ENCODE measurements at places on chromosomes 2 and 18.

DNA sequence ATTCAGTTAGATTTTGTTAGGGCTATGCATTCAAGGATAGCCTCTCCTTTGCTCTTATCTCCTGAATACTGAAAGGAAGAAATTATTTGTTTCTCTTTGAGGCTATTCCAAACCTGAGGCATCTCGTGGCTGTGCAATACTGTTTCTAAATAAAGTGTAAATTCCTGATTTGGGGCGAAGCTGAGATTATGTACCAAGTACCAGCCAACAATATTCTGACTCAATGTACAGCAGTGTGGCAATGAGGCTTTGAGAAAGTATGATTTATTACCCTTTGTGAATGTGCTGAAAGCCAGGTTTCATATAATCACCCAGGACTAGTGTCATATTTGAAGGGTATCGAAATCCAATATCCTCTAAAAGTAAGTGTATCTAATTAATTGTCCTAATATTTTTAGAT lies 113.5 kb downstream of the MEIS1 start:
- no peak for DNase-seq

DNA sequence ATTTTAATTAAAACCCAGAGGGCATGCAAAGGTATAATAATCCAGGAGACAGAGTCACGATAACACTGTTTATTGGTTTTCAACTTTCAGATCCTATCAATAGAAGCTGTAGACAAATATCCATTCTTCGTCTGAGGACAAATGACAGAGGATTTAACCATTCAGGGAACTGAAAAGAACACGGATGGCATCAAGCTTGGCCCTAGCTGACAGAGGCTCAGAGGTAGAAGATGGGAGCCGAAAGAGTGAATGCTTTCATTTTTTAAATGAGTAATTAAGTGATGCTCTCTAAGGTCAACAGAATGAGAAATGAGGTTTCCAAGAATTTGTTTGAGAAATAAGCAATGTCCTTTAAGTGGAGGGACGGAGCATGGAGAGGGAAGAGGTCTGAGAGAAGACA lies 62.1 kb downstream of the BCL2 start:
- DNase-seq, result no peak

DNA sequence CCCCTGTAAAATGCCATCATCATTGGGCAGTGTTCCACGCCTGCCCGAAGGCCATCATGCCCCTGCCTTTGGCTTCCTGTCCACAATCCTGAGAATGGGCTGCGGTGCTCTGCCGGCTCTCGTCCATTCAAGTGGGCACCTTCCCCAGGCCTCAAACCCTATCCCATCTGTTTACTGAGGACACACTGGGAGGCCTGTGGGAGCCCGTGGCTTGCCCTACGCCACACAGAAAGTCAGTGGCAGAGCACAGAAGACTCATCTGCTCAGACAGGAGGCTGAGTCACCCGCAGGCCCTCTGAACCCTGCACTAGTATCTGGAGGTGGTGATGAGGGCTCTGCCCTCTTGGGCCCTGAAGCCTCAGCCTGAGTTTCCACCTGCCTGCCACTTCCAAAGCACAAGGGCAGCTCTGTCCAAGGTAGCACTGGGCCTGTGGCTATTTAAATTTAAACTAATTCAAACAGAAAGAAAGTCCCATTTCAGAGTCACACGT lies 19.1 kb upstream of the ANKRD53 start:
- no peak for DNase-seq

DNA sequence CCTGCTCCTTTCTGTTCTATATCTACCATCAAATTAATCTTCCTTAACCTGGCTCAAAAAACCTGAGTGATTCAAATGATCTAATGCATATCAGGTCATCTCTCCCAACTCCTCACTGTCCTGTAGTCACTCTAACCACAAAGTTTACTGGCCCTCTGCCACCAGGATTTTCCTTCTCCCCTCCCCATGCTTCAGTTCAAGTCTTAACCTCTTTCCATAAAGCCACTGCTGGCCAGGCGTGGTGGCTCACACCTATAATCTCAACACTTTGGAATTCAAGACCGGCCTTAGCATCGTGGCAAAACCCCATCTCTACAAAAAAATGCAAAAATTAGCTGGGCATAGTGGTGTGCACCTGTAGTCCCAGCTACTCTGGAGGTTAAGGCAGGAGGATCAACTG lies 7.5 kb upstream of the SP3 start:
- no peak for DNase-seq

- DNase-seq, result no peak
These were observed 40.3 kb downstream of the MEX3C start for GRCh38 chr18:51157215-51157614.

DNA sequence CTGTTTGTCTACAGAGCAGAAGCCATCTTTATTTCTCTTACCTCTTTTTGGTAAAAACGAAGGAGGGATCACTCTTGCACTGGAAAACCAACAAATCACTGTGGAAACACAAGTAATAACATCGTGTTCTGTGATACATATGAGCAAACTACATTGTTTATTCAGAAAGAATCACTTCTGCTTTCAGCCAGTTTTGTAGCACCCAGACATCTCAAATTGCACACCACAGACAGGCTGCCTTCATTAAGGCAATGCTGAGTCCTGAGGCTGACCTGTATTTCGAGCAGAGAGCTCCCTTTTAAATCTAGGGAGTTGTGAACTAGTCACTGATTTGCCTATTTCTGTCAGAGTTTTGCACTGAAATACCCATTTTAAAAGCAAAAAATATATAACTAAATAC lies 1003.2 kb upstream of the FAM98A start:
- DNase-seq, result no peak

- no peak for DNase-seq
These were observed 32.8 kb downstream of the MEIS1 start for GRCh38 chr2:66467718-66468117.

GRCh38 chr2:119230219-119231185 lies 6.9 kb downstream of the STEAP3 start:
- no peak for DNase-seq

DNA sequence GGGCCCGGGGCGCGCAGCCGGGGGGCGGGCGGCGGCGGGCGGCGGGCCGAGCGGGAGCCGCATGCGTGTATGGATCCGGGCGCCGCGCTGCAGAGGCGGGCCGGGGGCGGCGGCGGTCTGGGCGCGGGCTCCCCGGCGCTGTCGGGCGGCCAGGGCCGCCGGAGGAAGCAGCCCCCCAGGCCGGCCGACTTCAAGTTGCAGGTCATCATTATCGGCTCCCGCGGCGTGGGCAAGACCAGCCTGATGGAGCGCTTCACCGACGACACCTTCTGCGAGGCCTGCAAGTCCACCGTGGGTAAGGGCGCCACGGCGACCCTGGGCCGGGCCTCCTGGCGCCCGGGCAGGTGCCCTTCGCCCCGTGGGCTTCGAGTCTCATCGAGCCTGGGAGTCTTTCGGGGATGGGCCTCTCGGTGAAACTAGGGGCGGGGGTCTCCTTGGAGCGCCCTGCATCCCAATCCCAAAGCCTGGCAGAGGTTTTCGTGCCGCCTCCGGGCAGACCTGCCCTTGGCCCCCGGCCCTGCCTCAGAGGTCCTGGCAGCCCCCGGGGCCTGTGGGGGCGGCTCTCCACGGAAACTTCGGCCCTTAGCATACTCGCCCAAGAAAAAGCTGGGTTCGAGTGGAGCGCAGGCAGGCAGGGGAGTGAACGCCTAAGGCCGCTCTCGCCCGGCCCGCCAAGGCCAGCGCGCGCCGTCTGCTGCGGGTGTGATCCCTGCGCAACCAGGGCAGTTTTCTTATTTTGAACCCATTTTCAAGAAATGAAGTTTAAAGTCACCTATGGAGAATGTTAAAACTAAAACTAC lies 622 bp downstream of the RAB12 start:
- no peak for DNase-seq

DNA sequence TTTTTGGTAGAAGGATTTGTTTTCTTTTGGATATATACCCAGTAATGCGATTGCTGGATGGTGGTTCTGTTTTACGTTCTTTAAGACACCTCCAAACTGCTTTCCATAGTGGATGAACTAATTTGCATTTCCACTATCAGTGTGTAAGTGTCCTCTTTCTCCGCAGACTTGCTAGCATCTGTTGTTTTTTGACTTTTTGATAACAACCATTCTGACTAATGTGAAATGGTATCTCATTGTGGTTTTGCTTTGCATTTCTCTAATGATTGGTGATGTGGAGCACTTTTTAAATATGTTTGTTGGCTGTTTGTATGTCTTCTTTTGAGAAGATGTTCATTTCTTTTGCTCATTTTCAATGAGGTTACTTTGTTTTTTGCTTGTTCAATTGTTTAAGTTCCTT lies 260.9 kb upstream of the CWC22 start:
- DNase-seq, result no peak

DNA sequence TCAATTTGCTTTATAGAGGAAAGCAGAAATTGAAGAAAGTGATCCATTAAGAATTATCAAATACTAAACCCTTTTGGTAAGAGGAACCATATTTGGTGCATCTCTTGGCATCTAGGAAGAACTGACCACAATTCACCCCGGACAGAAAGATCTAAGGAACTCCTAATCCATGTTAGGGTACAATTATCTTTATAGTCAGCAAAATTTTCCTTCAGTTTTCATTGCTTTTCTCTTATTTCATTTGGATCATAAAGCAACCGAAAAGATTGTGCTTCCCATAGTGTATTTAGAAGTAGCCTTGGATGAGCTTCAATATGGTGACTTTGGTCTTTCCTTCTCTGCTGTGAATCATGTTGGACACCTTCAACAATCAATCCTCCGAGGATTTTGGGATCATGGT lies 50.1 kb upstream of the IGFBP5 start:
- DNase-seq, result no peak

GRCh38 chr2:81324046-81324445 lies 1019.5 kb upstream of the LRRTM1 start:
- no peak for DNase-seq

GRCh38 chr18:46378864-46379207 lies 274.7 kb downstream of the HAUS1 start:
- DNase-seq, result no peak

DNA sequence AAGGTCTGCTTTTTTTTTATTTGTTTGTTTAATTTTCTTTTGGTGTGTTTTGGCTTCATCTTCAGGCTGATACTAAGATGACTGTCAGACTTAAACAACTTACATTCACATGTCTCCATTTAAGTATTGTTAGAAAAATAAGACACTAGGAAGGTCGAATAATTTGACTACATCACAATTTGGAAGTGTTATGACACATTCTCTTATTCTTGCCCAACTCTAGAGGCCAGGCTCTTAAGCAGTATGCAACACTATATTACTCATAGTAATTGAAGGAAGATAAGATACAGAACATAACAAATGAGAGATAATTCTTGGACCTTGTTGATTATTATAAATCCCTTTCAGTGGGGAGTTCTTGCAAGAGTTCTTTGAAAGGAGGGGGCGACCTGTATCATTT lies 295.3 kb upstream of the COL3A1 start:
- no peak for DNase-seq

- DNase-seq, result peak; percentile 34
These were observed 164.4 kb downstream of the UPP2 start for GRCh38 chr2:158266111-158266510.

DNA sequence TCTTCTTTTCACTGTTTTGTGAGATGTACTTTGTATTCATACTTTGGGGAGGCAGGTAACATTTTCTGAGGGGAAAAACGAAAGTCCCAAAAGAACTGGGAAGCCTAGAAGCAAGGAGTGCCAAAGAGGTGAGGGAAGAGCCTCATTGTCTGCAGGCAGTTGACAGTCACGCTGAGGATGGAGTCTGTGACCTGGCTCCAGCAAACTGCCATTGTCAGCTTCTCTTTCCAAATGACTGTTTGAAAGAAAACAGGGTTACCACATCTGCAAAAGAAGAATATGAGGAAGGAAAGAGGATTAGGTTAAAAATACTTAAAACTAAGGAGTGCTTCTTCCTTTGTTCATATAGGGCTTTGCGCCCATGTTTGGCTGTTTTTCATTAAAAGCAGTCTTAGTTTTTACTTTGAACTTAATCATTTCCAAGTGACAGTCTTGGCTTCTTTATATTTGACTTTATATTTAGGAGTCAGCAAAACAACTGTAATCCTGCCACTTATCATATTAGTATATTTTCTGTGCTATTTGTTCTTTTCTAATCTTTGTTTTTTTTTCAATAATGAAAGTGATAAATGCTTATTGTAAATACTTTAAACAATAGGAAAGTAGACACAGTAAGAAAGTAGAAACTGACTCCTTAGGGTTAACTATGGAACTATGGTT lies 35.0 kb downstream of the CERS6 start:
- no peak for DNase-seq

- no peak for DNase-seq
These were observed 6.8 kb upstream of the GAL3ST2 start for GRCh38 chr2:241769819-241770184.

DNA sequence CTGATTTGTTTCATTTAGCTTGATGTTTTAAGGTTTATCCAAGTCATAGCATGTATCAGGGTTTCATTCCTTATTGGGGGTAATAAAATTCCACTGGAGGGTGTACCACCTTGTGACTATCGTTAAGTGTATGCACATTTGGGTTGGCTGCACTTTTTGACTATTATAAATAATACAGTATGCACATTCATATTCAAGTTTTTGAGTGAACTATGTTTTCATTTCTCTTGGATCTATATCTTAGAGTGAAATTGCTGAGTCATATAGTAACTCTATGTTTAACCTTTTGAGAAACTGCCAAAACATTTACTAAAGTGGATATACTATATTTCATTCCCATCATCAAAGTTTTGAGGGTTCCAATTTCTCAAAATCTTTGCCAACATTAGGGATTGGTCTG lies 952.7 kb downstream of the TDRD15 start:
- no peak for DNase-seq

- DNase-seq, result no peak
These were observed 349.8 kb downstream of the LPIN1 start for GRCh38 chr2:12096051-12096787.

DNA sequence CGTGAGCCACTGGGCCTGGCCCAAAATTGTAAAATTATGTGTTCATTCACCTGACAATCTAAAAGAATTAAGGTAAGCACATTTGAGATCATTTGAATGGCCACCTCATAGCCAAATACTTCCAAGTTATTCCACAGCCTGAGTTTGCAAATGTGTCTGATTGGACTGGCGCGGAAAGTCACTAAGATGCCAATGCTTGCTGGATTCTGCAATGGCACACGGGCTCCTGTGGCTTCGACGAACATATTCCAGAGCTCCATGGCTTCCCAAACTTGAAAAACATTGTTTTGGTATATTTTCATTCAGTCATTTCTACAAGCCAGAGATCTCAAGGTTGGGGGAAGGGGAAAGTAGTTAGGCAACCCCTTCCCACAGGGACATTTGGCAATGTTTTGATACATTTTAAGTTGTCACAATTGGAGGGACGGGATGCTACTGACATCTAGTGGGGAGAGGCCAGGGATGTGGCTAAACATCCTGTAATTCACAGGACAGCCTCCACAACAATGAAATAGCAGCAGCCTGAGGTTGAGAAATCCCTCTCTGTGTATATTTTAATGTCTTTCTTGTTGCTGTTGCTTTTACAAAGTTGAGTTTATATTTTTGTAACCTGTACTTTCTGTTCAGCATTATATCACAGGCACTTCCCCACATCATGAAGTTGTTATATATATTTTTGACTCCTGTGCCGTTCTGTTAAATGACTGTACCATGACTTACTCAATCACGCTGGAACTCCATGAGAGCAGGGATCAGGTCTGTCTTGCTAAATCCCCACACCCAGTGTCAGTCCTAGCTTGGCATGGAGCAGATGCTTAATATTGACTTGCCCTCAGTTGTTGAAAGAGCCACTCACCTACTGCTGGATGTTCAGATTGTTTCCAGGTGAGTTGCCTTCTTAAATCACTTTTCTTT lies 56.9 kb downstream of the COL4A4 start:
- peak; percentile 55 for DNase-seq
